Glomerular endothelial cell (primary cell): ENCODE measurements at places on chromosomes 13 and 19. TPM values are rescaled to one million over a fixed set of nuclear protein-coding genes. Genes with fewer than 3 reads are reported as not detected.

The SACS gene
- total RNA-seq = 42.6 and 99.6 TPM in 2 replicates

The KLC3 gene
- total RNA-seq = not detected in 2 replicates

The FFAR3 gene
- total RNA-seq = not detected in 2 replicates

The ZNF547 gene
- total RNA-seq = 2.3 and 6.1 TPM in 2 replicates

The CLIP3 gene
- total RNA-seq = 14.0 TPM in 2 replicates
